ENCODE measurements at places on chromosomes 3 and 15. TPM values are rescaled to one million over a fixed set of nuclear protein-coding genes. Genes with fewer than 3 reads are reported as not detected.

PLAAT1 gene
- total RNA-seq, result 0.66 TPM

IL12A gene
- total RNA-seq, result 4.1 TPM

MYL3 gene
- not detected for total RNA-seq

MUSTN1 gene
- 0.50 TPM for total RNA-seq

RARB gene
- 44.8 TPM for total RNA-seq

CLPX gene
- total RNA-seq, result 45.1 TPM

MYO5A gene
- 70.7 TPM for total RNA-seq

CTDSPL2 gene
- 58.2 TPM for total RNA-seq

FOXL2 gene
- 11.2 TPM for total RNA-seq

ROPN1B gene
- total RNA-seq, result not detected

FAM107A gene
- total RNA-seq, result not detected

CEP70 gene
- total RNA-seq, result 60.1 TPM

LINS1 gene
- total RNA-seq, result 17.8 TPM

PATL2 gene
- 0.62 TPM for total RNA-seq

WDR5B gene
- total RNA-seq, result 5.9 TPM

DNAH12 gene
- total RNA-seq, result under 0.01 TPM

SIN3A gene
- total RNA-seq, result 29.9 TPM

TTC21A gene
- 3.6 TPM for total RNA-seq

ZMYND10 gene
- total RNA-seq, result 1.2 TPM

CHRM5 gene
- 0.75 TPM for total RNA-seq

DOCK3 gene
- total RNA-seq, result 0.12 TPM

CFAP20DC gene
- total RNA-seq, result 2.9 TPM

HESX1 gene
- total RNA-seq, result 1.4 TPM

CEP19 gene
- total RNA-seq, result 4.4 TPM

SERPINI2 gene
- total RNA-seq, result not detected

CCR8 gene
- not detected for total RNA-seq

SLC7A14 gene
- 0.44 TPM for total RNA-seq

FANCD2OS gene
- not detected for total RNA-seq

MAPKBP1 gene
- 32.2 TPM for total RNA-seq

CLDN18 gene
- 0.12 TPM for total RNA-seq

FGD5 gene
- total RNA-seq, result 0.37 TPM

GOLGA8R gene
- 1.9 TPM for total RNA-seq

TMEM207 gene
- total RNA-seq, result not detected

STRA6 gene
- 4.5 TPM for total RNA-seq

KLHL6 gene
- under 0.01 TPM for total RNA-seq

HDDC3 gene
- 20.5 TPM for total RNA-seq

CLEC3B gene
- 0.25 TPM for total RNA-seq

FLNB gene
- 224 TPM for total RNA-seq

NLGN1 gene
- total RNA-seq, result 20.1 TPM

SYNPR gene
- total RNA-seq, result not detected

TJP1 gene
- total RNA-seq, result 69.4 TPM

ZNF501 gene
- total RNA-seq, result 7.1 TPM

MAP1A gene
- 90.5 TPM for total RNA-seq

CA12 gene
- total RNA-seq, result 128 TPM

Data from uterine smooth muscle cell (primary cell).